HFFc6 (cell line): ENCODE measurements at places on chromosomes 1 and 21. TPM values are rescaled to one million over a fixed set of nuclear protein-coding genes. Genes with fewer than 3 reads are reported as not detected.

GRCh38 chr1:6788946-6789345, 3.7 kb downstream of the CAMTA1 start:
- H3K36me3 ChIP-seq: peaks cover 28% of the 10 kb centered on the region
- no peak overlapping the region for H3K4me3 ChIP-seq
- no peak for DNase-seq
- H3K27ac ChIP-seq: no peak overlapping the region
- H3K27me3 ChIP-seq: peaks cover 4% of the 10 kb centered on the region; the same call in 1 of the 2 replicates

GRCh38 chr1:241627453-241628259, 12.5 kb downstream of the CHML start:
- peak; percentile 77 for DNase-seq
- peaks cover 5% of the 10 kb centered on the region; the same call in 1 of the 2 replicates for H3K36me3 ChIP-seq

DNA sequence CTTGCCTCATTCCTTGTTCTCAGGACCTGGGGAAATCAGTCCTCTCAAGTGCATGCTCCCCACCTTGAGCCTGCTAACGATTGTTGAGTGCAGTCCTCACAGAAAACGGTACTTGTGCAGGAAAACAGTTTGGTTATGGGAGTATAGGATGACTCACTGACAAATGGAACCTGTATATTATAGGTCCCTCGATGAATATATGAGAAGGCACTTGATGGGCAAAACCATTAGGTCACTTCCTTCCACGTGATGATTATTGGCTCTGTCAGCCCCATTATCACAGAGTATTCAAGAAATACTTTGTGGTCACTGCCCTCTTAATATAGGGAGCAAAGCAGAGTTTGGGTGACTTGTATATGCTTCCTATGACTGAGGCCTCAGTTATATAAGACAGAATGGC, 6.2 kb downstream of the CCDC17 start:
- peaks cover 20% of the 10 kb centered on the region for H3K36me3 ChIP-seq
- peak overlapping the region; percentile 67 for H3K27ac ChIP-seq
- peaks cover 9% of the 10 kb centered on the region for H3K27me3 ChIP-seq

- H3K4me1 ChIP-seq: peaks cover 26% of the 10 kb centered on the region
- no peaks in the 10 kb centered on the region for H3K36me3 ChIP-seq
- no peak overlapping the region for H3K4me3 ChIP-seq
- DNase-seq: no peak
- no peak overlapping the region for H3K27ac ChIP-seq
These were observed 11.2 kb upstream of the CACYBP start for GRCh38 chr1:174988539-174988938.

DNA sequence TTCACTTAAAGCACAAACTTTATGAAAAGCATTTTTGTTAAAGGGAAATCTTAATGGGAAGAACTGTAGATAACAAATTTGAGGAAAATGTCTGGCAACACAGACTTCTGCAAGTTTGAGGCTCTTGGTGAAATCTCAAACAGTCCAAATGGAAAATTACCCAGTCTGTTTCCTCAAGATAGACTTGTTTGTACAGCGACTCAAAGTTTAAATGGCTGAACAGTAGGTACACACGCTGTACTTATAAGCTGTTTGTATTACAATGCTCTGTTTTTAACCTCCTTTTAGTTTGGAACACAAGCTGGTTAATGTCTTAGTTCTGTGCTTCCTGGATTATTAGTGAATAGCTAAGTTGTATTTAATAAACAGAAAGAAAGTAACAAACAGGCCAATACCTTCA, 217.1 kb downstream of the NFIA start:
- no peak for DNase-seq
- no peaks in the 10 kb centered on the region for H3K27me3 ChIP-seq
- H3K27ac ChIP-seq: no peak overlapping the region
- H3K36me3 ChIP-seq: no peaks in the 10 kb centered on the region

PIAS3 gene
- 46.4 to 48.1 TPM (median 48.0 TPM) in 3 replicates for total RNA-seq

- no peak for DNase-seq
- H3K4me1 ChIP-seq: no peaks in the 10 kb centered on the region
- H3K4me3 ChIP-seq: no peak overlapping the region
- no peaks in the 10 kb centered on the region for H3K36me3 ChIP-seq
- H3K27ac ChIP-seq: no peak overlapping the region
- H3K27me3 ChIP-seq: peaks cover 2% of the 10 kb centered on the region
These were observed 48.1 kb upstream of the NRIP1 start for GRCh38 chr21:15112858-15113257.

GRCh38 chr1:234620272-234621126, 10.5 kb upstream of the IRF2BP2 start:
- H3K36me3 ChIP-seq: no peaks in the 10 kb centered on the region
- H3K4me3 ChIP-seq: peak overlapping the region; percentile 64
- H3K27me3 ChIP-seq: no peaks in the 10 kb centered on the region; the same call in 1 of the 2 replicates
- peak overlapping the region; percentile 95 for H3K27ac ChIP-seq

GRCh38 chr1:61670445-61670844, 54.5 kb downstream of the TM2D1 start:
- H3K36me3 ChIP-seq: no peaks in the 10 kb centered on the region
- no peak overlapping the region for H3K27ac ChIP-seq
- peaks cover 16% of the 10 kb centered on the region for H3K4me1 ChIP-seq
- no peak for DNase-seq
- no peaks in the 10 kb centered on the region for H3K27me3 ChIP-seq

METTL25B gene
- total RNA-seq: 12.5 to 15.7 TPM (median 14.3 TPM) in 3 replicates

SYCP1 gene
- total RNA-seq: not detected in 3 replicates

RAB13 gene
- total RNA-seq: 115 to 132 TPM (median 127 TPM) in 3 replicates

- peaks cover 43% of the 10 kb centered on the region for H3K36me3 ChIP-seq
- DNase-seq: no peak
- no peak overlapping the region for H3K4me3 ChIP-seq
- no peaks in the 10 kb centered on the region for H3K4me1 ChIP-seq
- H3K27ac ChIP-seq: no peak overlapping the region
These were observed 48.5 kb downstream of the CELF3 start for GRCh38 chr1:151668090-151668489.

PTPN14 gene
- 112 to 125 TPM (median 124 TPM) in 3 replicates for total RNA-seq

DNA sequence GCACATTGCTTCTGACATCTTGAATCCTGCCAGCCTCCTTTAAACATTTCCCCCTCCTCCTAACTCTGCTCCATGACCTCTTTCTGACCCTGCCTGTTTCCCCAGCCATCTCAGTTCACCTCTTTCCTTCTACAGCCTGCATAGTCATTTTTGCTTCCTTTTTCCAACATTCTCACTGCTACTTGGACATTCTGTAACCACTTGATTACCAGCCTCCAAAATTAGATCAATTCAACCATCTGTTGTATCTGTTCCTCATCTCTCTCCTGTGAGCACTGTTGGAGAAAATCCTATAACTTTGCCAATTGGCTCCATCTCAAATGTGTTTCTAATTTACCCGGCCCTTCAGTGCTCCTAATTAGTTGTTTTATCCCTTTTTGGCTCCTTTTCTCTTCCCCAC, 27.5 kb upstream of the GPR88 start:
- no peaks in the 10 kb centered on the region for H3K36me3 ChIP-seq
- H3K4me1 ChIP-seq: no peaks in the 10 kb centered on the region
- no peak overlapping the region for H3K27ac ChIP-seq
- DNase-seq: no peak
- H3K27me3 ChIP-seq: no peaks in the 10 kb centered on the region

- H3K36me3 ChIP-seq: no peaks in the 10 kb centered on the region
- H3K27ac ChIP-seq: no peak overlapping the region
- no peak for DNase-seq
- H3K27me3 ChIP-seq: peaks cover 27% of the 10 kb centered on the region
These were observed 114.8 kb upstream of the BARHL2 start for GRCh38 chr1:90831910-90832309.

UBXN10 gene
- not detected in 2 replicates for total RNA-seq

DNA sequence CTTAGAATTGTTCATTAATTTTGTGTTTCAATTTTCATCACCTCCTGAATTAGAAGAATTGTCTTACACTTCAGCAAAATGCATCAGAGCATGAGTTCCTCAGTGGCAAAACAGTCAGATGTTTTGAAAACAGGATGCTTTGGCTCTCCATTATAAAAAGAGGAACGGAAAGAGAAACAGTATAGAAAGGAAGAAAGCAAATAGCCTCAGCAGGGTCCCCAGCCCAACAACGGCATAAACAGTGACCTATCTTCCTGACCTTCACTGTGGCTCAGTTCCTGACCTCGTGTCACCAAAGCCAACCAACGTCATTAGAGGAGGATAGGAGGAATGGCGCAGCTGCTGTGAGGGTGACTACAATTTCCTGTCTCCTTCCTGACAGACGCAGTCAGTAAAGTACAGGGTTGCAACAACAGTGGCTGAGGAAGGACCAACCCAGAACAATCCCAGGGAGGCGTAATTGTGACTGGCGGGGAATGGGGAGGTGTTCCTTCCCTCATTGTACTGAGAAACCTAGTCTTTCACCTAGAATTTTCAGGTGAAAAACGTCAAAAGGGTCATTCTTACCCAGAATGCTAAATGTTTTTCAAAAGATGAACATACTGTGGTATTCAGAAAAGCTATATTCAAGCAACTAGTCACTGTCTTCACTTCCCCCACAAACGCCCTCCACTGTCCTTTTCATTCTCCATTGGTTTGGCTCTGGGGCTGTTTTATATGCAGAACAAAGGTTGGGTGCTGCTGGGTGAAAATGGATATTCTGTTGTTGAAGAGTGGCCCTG, 197.9 kb upstream of the SGIP1 start:
- H3K36me3 ChIP-seq: peaks cover 65% of the 10 kb centered on the region
- DNase-seq: no peak
- peaks cover 6% of the 10 kb centered on the region for H3K27me3 ChIP-seq
- peaks cover 69% of the 10 kb centered on the region for H3K4me1 ChIP-seq
- peak overlapping the region; percentile 93 for H3K27ac ChIP-seq
- peak overlapping the region; percentile 100 for H3K4me3 ChIP-seq

EFNA3 gene
- total RNA-seq: 0.25 to 0.88 TPM (median 0.45 TPM) in 3 replicates

ST6GALNAC5 gene
- total RNA-seq: 1.6 TPM in 1 of 3 replicates, not detected in the others

DNA sequence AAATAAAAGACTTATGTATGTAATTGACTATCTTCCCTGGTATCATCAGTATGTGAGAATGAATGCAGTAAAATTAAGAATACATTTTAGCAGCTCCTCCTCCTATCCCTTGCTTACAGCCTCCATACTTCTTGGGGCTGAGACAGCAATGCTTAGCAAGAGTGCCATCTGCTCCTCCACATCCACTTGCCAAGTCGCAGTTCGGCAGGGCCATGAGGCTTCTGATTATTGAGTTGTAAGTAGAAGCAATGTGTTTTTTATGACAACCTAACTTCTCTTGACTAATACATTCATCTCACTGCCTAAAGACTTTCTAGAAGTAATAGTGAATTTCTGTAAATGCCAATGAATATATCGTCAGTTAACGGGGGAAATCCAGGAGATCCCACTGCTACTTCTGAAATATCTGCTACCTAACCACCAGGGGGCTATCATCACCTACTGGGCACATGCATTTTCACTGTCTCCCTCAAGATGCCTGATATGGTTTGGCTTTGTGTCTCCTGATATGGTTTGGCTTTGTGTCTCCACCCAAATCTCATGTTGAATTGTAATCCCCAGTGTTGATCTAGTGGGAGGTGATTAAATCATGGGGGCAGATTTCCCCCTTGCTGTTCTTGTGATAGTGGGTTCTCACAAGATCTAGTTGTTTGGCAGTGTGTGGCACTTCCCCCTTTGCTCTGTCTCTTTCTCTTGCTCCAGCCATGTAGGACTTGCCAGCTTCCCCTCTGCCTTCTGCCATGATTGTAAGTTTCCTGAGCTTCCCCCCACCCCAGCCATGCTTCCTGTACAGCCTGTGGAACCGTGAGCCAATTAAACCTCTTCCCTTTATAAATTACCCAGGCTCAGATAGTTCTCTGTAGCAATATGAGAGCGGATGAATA, 59.6 kb downstream of the EXTL2 start:
- no peak overlapping the region for H3K4me3 ChIP-seq
- H3K27ac ChIP-seq: no peak overlapping the region
- no peaks in the 10 kb centered on the region for H3K36me3 ChIP-seq

DNA sequence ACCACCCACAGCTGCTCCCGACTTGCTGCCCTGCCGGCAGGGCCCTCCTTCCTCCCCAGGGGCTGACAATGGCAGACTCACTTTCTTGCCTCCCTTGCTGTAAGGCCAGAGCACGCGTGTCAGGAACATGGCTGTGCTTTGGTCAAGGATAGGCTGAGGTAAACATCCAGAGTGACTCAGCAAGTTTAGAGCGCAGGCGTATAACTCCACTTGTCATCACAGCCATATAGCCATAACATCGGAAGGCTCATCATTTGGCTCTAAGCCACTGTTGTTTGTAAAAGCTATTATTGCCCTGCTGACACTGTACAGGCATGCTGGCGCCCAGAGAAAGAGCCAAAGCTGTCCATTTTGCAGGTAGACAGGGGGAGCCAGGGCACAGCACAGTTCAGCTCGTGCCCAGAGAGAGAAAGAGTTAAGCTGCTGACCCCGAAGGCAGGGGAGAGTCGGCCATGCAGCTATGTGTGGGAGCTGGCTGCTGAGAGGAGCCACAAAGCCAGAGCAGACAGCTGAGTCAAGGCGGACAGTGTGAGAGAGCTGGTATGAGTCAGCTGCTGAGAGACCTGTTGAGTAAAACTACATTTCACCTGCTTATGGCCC, 60.6 kb downstream of the GNG4 start:
- peaks cover 18% of the 10 kb centered on the region for H3K27me3 ChIP-seq
- H3K4me3 ChIP-seq: peak overlapping the region; percentile 37

- peaks cover 5% of the 10 kb centered on the region; the same call in 1 of the 2 replicates for H3K36me3 ChIP-seq
- no peak for DNase-seq
- peak overlapping the region; percentile 82 for H3K4me3 ChIP-seq
- H3K27me3 ChIP-seq: no peaks in the 10 kb centered on the region
- peak overlapping the region; percentile 95 for H3K27ac ChIP-seq
These were observed 22.5 kb downstream of the ERRFI1 start for GRCh38 chr1:8003438-8004112.

GRCh38 chr1:35554266-35555211, 2.7 kb downstream of the KIAA0319L start:
- H3K27ac ChIP-seq: peak overlapping the region; percentile 67
- H3K27me3 ChIP-seq: peaks cover 4% of the 10 kb centered on the region
- no peak for DNase-seq

- H3K36me3 ChIP-seq: peaks cover 5% of the 10 kb centered on the region
- peak overlapping the region; percentile 67 for H3K27ac ChIP-seq
- peak overlapping the region; percentile 35; the same call in 1 of the 2 replicates for H3K4me3 ChIP-seq
- peaks cover 67% of the 10 kb centered on the region for H3K4me1 ChIP-seq
These were observed 33.6 kb downstream of the WLS start for GRCh38 chr1:68198752-68199151.

DNA sequence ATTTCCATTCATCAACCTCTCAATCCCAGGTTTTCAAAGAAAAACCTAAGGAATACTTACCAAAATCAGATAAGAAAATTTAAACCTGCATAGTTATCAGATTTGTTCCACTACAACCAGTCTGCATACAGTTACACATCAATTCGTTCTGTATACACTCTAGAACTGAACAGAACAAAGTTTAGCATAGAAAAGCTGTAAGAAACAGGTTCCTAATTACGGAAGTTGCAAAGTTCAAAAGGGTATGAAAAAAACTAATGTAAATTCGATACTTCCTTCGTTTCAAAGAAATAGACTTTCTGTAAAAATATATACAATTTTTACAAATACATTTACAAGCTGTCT, 3.1 kb downstream of the MCL1 start:
- H3K4me1 ChIP-seq: peaks cover 58% of the 10 kb centered on the region
- no peak for DNase-seq
- H3K4me3 ChIP-seq: peak overlapping the region; percentile 96
- peak overlapping the region; percentile 96 for H3K27ac ChIP-seq

HPCA gene
- 0.23 TPM in 1 of 3 replicates, not detected in the others for total RNA-seq

CASQ2 gene
- not detected in 3 replicates for total RNA-seq

OR2L8 gene
- not detected in 3 replicates for total RNA-seq

GRCh38 chr1:29653034-29653810, 416.9 kb downstream of the PTPRU start:
- no peak overlapping the region for H3K27ac ChIP-seq
- H3K4me1 ChIP-seq: no peaks in the 10 kb centered on the region; the same call in 1 of the 2 replicates
- no peak overlapping the region for H3K4me3 ChIP-seq
- DNase-seq: no peak
- peaks cover 6% of the 10 kb centered on the region for H3K27me3 ChIP-seq

TMEM125 gene
- total RNA-seq: 0.13 TPM in 1 of 2 replicates, not detected in the other
